ENCODE measurements at places on chromosomes 7 and 10.
A peak's percentile ranks its signal among the peaks of the same experiment; 100 is the strongest.

GRCh38 chr7:43791-44540, 148.4 kb upstream of the FAM20C start:
- DNase-seq: peak; percentile 7

- DNase-seq: no peak
Measured at GRCh38 chr10:14056610-14057332, 274.0 kb downstream of the FRMD4A start.

GRCh38 chr7:115340828-115341227, 418.9 kb downstream of the MDFIC start:
- no peak for DNase-seq

DNA sequence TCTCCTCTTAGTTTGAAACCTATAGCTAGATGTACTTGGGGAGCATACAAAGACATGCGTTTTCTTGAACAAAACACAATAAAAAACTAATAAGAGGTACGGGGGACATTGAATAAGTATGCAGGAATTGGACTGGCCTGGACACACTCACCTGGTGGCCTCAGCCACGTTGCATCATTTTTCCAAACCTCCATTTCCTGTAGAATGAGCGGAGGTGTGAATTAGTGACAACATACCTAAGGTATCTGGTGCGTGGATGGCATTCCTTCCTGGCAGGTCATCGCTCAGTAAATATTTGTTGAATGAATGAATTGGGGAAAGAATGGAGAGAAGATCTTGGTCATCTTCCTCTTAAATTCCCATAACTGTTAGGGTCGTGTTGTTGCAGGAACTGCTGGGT, 103.2 kb upstream of the CTBP2 start:
- DNase-seq: no peak

DNA sequence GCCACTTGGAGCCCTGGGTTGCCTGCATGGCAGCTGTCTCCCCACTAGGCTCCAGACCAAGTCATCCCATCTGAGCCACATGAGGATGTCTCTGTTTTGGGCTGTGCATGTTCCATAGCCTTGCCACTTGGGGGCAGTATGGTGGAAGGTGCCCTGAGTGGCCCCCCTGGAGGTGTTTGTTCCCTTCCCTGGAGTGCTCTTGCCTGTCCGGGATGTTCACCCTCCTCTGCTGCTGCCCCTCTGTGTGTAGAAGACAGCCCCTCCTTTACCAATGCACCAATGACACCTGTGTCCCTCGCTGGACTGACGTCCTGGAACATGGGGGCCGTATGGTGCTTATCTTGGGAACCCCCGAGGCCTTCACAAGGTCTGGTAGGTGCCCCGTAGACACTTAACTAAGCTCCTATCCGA, 100.2 kb downstream of the ACTR3B start:
- no peak for DNase-seq

- peak; percentile 15 for DNase-seq
Measured at GRCh38 chr7:28246921-28247461, 66.4 kb upstream of the JAZF1 start.

- DNase-seq: no peak
Measured at GRCh38 chr10:77332256-77332655, 305.4 kb downstream of the KCNMA1 start.

- no peak for DNase-seq
Measured at GRCh38 chr10:71667387-71667752, 52.2 kb downstream of the C10orf105 start.

DNA sequence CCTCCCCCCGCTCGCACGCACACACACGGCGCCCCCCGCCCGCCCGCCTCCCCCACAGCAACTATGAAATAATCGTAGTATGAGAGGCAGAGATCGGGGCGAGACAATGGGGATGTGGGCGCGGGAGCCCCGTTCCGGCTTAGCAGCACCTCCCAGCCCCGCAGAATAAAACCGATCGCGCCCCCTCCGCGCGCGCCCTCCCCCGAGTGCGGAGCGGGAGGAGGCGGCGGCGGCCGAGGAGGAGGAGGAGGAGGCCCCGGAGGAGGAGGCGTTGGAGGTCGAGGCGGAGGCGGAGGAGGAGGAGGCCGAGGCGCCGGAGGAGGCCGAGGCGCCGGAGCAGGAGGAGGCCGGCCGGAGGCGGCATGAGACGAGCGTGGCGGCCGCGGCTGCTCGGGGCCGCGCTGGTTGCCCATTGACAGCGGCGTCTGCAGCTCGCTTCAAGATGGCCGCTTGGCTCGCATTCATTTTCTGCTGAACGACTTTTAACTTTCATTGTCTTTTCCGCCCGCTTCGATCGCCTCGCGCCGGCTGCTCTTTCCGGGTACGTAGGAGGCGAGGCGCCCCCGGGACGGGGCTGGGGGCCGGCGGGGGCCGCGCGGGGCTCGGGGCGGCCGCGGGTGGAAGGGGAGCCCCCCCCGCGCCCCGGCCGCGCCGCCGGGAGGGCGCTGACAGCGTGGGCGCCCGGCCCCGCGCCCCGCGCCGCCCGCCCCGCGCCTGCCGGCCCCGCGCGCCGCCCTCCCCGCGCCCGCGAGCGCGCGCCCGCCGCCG, 441 bp downstream of the BMI1 start:
- peak; percentile 53 for DNase-seq

DNA sequence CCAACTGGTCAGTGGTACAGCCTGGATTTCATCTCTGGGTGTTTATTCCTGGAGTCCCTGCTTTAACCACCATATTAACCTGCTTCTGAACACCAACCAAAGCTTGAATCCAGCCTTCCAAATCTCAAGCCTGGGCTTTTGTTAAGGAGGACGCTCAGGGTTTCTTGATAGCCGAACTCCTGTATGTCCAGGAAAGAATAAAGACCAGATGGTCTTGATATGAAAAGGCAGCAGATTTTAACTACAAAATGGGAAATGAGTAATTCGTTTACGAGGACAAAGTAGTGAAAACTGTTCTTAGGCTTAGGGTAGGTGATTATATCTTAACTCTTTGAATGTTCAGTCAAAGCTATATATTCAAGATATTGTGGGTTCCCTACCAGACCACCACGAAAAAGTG, 129.1 kb upstream of the INSYN2A start:
- no peak for DNase-seq

DNA sequence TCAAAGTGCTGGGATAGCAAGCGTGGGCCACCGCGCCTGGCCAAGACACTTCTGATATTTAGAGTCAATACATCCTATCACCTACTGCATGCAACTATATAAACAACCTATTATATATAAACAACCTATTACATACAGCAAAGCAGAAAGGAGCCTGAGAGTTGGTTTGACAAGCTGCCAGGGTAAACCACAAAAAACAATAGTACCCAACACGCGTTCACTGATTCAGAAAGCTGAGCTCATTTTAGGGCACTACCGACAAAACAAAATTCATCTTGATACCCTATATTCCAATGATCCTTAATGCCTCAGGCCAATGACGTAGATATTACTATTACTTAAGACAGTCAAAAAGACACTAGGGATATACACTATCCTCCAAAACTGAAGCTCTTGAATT, 16.2 kb downstream of the MALSU1 start:
- no peak for DNase-seq

DNA sequence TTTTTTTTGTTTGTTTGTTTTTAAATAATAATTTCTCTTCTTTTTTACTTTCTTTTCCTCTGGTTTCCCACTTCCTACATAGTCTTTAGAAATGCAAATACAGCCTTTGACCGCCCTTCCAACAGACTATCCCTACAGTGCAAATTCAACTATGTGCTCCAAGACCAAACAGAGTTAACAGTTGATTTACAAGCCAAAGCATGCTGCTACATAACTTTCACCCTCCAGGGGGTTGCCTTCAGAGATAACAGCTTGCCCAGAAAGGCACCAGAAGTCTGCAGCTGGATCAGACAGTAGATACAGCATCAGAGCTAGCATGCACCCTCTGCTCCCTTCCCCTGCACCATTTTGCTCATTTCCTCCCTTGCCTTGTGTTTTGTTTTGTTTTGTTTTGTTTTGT, 539.0 kb downstream of the ZWINT start:
- no peak for DNase-seq

GRCh38 chr7:114879554-114879953, 42.3 kb upstream of the MDFIC start:
- no peak for DNase-seq

DNA sequence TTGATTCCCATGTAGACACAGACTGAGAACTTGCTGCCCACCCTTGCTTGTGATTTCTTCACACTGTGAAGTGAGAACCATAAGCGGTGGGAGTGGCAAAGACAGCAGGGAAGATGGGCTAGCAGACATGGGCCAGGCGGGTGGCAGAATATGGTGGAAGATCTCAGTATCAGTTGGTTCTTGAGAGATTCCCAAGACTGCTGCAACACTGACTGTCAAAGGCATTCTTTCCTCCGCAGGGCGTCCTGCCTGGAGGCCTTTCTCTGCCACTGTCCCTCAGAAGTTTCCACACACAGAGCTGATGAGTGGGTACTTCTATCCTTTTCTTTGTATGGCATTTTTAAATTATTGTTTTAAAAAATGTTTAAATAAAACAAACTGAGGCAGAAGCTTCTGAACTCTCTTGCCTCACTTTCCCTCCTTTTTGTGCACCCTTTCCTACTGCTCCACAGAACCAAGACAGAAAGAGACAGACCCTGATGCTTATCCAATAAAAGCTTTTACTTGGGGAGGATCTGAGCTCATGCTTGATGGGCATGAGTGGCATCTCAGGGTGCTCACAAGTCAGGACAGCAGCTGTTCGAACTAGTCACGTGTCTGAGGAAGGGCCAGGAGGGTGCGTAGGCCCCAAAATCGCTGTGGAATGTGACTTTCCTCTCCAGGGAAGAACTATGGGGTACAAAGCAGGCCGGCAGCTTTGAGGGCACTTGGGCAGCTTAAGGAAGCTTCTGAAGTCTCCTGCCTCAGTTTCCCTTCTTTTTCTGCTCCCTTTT, 104.7 kb upstream of the PCGF5 start:
- DNase-seq: no peak

DNA sequence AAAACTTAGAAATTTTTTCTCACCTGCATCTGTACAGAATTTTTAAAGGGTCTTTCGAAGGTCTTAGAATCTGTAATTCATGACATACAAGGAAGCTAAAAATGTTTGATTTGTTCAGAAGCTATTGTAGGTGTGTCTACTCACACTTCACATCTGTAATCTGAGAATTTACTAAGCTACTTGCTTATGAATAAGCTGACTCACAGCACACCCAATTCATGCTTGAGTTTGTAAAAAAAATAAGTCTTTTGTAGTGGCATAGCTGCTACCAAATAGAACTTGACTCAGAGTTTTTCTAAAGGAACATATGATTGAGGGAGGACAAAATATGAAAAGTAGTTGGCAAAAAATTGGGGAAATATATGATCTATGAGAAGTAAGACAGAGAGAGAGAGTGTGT, 12.7 kb upstream of the AGR2 start:
- DNase-seq: no peak

DNA sequence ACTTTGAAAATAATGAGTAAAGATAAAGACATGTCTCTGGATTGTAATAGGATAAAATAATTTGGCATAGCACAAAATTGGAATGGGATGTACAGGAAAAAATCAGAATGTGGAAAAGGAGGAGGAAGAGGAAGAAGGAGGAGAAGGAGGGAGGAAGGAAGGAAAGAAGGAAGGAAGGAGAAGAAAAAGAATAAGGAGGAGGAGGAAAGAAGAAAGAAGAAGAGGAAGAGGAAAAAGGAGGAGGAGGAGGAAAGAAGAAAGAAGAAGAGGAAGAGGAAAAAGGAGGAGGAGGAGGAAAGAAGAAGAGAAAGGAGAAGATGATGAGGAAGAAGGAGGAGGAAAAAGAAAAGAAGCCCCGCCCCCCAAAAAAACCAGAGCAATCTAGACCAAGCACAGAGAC, 95.9 kb downstream of the ST8SIA6 start:
- DNase-seq: no peak

DNA sequence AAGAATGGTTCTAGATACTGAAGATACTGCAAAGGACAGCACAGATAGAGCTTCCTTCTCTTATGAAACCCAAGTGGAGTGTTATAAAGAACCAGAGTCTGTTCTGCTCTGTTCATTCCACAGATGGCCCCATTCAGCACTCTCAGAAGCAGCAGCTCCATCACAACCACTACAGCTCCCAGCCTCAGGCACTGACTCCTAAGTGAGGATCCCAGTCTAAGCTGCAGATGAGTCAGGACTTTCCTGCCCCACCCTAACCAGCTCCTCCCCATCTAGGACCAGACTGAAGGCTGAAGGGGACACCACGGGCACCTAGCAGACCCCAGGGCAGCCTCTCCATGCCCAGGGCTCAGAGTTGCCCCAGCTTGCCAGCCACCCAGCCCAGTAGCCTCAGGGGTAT, 379.8 kb downstream of the GRID1 start:
- DNase-seq: no peak

DNA sequence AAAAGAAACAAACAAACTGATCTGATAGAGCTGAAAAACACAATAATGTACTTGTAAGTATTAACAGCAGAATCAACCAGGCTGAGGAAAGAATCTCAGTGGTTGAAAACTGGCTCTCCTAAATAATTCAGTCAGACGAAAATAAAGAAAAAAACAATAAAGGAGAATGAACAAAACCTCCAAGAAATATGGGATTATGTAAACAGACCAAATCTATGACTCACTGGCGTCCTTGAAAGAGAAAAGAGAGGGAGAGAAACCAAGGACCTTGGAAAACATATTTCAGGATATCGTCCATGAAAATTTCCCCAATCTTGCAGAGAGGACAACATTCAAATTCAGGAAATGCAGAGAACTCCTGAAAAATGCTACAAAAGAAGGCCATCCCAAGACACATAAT, 62.9 kb downstream of the FBXL13 start:
- no peak for DNase-seq

- peak; percentile 68 for DNase-seq
Measured at GRCh38 chr10:116849248-116850057, at the start of gene ENO4. Gene ENO4 (plus strand): TSS chr10:116849499. CDS start chr10:116849567, 68 bp downstream.

- DNase-seq: no peak
Measured at GRCh38 chr7:149869867-149870266, 3.9 kb upstream of the ATP6V0E2 start.

DNA sequence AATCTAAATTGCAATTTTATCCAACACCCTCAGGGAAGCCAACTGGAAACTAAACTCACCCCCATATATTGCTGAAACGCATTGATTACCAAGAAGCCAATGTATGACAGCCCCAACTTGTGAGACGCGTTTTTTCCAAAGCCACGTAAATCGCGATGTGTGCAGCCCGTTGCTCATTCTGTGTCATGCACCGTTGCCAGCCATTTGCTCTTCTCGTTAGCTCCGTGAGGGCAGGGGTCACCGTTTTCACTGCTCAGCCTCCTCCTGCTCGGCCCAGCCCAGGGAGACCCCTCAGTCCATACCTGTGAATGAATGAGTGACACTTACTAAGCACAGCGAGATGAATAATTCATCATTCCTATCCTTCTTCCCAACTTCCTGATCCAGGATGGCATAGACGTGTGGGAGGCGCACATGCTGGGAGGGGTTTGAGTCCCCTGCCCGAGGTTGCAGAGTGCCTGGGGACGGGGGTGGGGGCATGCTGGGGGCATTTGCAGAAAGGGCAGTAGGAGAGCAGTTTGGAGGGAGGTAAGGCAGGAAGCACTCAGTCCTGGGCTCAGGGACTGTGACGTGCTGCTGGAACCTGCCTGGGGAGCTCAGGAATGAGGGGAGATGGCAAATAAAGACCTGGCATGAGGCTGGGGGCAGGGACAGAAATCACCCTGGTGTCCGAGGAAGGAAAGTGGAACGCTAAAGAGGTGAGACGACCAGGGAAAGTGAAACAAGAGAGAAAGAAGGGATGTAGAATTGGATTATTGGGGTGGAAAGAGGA, 104.2 kb upstream of the SDK1 start:
- DNase-seq: no peak

All from uterus (tissue), 4 donors.